ENCODE measurements at places on chromosomes 11 and 22. TPM values are rescaled to one million over a fixed set of nuclear protein-coding genes. Genes with fewer than 3 reads are reported as not detected.

The PRR33 gene
- total RNA-seq = not detected

The PTGDR2 gene
- total RNA-seq = 0.14 TPM

The RASGRP2 gene
- 14.5 TPM for total RNA-seq

DNA sequence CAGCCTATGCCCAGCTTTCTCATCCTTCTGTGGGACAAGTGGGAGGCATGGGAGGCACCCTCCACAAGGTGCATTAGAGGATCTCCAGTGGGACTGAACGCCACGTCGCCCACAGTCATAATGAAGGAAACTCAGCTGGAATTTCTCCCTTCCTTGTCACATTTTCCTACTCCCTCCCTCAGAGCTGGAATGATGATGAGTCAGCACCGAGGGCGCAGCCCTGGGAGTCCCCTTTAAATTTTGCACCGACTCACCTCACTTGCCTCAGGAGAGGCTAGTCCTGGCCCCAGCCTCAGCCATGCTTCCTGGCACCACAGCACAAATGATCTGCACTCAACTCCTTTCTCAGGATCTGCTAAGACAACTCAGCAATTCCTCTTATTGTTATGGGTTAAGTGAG lies 34.3 kb downstream of the DBX1 start:
- no peak for DNase-seq

GRCh38 chr11:80365980-80366379 lies 925.1 kb upstream of the TENM4 start:
- DNase-seq = no peak

GRCh38 chr11:79062814-79063762 lies 377.7 kb downstream of the TENM4 start:
- no peak for DNase-seq

DNA sequence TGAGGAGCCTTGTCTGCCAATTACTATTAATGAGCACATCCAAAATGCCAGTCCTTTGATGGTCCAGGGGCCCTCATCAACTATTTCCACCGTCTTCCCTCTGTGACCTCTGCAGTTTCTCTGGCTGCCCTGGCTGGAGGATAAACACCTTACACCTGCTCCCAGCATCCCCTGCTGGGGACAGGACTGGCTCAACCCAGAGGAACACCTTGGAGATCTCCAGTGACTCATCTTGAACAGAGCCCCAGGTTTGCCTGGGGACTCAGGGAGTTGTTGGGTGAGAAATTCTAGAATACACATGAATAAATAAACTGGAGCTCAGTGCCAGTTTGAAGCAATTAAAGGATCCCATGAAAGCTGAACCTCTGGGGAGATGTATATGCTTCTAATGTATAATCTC lies 24.0 kb upstream of the ELF5 start:
- DNase-seq = no peak

GRCh38 chr22:43344520-43344787 lies 1.3 kb upstream of the SCUBE1 start:
- DNase-seq = no peak

DNA sequence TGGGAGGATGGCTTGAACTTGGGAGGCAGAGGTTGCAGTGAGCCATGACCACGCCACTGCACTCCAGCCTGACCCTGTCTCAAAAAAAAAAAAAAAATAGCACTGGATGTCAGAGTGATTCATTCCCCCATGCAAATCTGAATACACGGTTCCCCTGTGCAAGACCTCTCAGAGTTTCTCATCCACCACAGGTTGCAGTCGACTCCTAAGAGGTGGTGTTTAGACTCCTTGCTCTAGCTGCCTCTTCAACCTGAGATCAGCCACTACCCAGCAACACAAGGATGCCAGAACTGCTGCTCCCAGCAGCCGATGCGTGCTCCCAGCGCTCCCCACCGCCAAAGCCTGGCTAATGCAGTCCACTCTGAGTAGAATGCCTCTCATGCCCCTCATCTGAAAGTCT lies 97.5 kb downstream of the PARVA start:
- no peak for DNase-seq

DNA sequence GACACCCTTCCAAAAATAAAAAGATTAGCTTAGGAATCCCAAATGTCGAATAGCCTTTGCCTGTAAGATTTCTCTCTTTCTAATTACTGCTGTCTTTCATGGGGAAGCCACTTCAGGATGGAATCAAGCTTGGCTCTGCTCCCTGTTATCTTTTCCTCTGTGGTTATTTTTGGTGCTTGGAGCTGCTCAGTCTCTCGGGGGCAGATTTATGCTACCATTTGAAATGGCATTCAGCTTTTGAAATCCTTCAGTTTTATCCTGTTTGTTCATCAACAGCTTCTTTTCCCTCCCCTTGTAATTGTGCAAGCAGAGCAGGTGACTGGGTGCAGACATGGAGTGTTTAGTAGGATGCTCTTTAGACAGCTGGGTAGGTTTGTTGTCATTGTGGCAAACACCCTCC lies 111.0 kb downstream of the DBX1 start:
- no peak for DNase-seq

Measured in activated CD4-positive, alpha-beta T cell treated with anti-CD3 and anti-CD28 coated beads, Interleukin-2, amount 10 ng/mL, durations not matched to agents 24 days and 14 days (primary cell).